ENCODE measurements at places on chromosomes 3 and 15. TPM values are rescaled to one million over a fixed set of nuclear protein-coding genes. Genes with fewer than 3 reads are reported as not detected.
A peak's percentile ranks its signal among the peaks of the same experiment; 100 is the strongest.

GRCh38 chr3:12452361-12453330 lies 31.6 kb upstream of the TSEN2 start:
- DNase-seq: no peak

The SCAMP5 gene
- 0.33 TPM for total RNA-seq

DNA sequence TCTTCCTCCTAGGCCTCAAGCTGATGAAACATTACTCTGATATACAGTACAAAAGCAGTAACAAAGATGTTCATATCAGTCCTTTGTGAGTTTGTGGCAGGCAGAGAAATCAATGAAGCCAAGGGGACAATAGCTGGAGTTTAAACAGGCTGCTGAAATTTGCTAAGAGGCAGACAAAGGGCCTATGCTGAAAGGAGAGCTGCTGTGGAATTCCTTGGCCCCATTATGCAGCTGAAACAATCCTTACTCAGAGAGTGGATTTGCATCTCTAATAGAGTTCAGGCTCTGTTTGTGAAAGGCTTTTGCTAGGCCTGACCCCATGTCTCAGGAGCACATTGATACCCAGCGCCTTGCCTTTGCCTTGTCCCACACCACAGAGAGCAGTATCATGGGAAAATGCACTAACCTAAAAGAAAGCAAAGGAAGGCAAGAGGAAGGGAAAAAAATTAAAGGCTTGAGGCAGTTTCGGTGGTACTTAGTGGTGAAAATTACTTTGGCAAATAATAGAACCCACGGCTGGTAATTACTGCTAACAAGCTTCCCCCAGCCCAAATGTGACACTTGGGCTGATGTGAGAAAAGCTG lies 195.0 kb upstream of the EPHA3 start:
- DNase-seq: no peak

The CCDC174 gene
- total RNA-seq: 45.9 TPM

The UACA gene
- 0.15 TPM for total RNA-seq

DNA sequence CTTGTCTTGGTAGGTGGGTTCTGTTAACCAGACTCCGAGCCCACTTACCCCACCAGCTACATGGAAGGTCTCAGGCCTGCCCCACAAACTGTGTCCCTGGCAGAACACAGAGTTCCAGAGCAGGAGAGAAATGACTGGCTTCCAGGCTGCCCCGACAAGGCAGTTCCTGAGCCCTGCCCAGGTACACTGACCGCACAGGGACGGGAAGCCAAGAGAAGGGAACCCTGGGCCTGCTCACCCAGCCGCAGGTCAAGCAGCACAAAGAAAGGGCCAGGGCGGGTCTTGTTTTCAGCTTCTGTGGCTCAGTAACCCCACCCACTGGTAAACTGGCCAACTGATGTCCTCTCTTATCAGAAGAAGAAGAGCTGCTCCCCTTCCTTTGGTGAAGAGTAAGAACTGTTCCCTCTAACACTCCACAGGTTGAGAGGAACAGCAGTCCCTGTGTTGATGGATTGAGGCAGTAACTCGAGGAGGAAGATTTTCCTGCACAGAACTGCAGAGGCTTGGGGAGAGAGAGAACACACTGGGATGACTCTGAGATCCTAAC lies 68.4 kb downstream of the CRTC3 start:
- no peak for DNase-seq

The LRRIQ4 gene
- not detected for total RNA-seq

The CHST13 gene
- total RNA-seq: 0.23 TPM

GRCh38 chr15:69669446-69669845 lies 216.8 kb downstream of the RPLP1 start:
- DNase-seq: no peak

GRCh38 chr15:42273900-42274701 lies 868 bp upstream of the TMEM87A start:
- peak; percentile 72 for DNase-seq

GRCh38 chr3:137329594-137329993 lies 371.8 kb downstream of the IL20RB start:
- DNase-seq: no peak

DNA sequence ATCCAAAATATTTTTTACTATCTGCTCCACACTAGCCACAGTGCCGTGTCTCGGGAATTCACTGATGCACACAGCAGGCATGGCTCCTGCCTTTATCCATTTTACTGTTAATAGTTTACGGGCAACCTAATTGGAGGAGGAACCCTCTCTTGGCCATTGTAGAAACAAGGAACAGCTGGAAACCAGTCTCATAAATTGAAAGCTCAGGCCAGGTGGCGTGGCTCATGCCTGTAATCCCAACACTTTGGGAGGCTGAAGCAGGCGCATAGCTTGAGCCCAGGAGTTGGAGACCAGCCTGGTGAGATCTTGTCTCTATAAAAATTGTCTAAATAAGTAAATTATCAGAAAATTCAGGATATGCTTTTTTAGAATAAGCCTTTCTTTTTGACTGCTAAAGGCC lies 39.0 kb downstream of the IL5RA start:
- no peak for DNase-seq

The EPHA3 gene
- total RNA-seq: not detected

- no peak for DNase-seq
Observed at GRCh38 chr3:58528629-58529028, 8.4 kb downstream of the ACOX2 start.

DNA sequence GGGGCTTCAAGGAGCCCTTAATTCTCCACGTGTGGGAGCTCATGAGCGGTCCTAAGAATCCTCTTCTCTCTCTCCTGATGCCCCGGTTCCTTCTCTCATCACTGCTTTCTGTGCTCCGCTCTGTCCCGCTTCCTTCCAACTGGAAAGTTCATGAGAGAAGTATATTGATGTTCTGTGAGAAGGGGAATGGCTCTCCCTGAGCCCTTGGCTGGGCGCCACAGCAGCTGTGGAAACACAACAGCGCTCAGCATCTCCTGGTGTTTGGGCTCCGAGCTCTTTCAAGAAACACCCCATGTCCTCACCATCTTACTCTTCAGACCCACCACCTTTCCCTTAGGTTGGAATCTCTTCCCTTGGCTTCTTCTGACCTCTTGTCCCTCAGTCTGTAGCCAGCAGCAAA lies 161.7 kb downstream of the VGLL4 start:
- DNase-seq: no peak

DNA sequence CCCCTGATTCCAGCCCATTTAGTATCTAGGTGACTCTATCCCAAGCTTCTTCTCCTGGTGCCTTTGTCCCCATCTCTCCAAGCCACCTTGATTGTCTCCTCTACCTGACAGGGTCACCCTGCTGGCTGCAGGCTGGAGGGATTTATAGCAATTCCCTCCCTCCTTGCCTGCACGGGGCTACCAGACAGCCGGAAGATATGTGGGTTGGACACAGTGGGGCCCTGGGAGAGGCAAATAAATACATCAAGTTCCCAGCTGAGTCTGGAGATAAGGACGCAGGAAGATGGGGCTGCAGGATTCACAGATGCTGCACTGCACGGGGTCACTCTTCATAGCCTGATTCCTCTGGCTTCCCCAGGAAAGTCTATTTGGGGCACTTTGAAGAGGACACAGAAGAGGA lies 9.3 kb upstream of the ISLR2 start:
- no peak for DNase-seq

- DNase-seq: no peak
Observed at GRCh38 chr3:24756101-24756888, 261.6 kb upstream of the THRB start.

DNA sequence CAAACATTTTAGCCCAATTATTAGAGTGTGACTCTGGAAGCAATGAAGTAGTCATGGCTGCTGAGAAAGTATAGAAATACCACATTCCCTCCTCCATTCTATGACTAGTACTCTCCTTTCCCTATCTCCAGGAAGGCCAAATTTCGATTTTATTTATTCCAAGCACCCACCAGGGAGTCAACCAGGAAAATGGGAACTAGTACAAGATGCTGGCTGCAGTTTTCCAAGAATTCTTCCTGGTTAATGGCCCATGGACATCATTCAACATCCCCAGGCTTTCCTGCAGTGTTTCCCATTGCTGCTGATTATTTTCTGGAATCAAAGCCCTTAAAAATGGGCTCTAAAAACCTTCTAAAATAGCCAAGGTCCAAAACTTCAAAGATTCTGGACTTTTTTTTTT lies 247.9 kb upstream of the STT3B start:
- DNase-seq: no peak

DNA sequence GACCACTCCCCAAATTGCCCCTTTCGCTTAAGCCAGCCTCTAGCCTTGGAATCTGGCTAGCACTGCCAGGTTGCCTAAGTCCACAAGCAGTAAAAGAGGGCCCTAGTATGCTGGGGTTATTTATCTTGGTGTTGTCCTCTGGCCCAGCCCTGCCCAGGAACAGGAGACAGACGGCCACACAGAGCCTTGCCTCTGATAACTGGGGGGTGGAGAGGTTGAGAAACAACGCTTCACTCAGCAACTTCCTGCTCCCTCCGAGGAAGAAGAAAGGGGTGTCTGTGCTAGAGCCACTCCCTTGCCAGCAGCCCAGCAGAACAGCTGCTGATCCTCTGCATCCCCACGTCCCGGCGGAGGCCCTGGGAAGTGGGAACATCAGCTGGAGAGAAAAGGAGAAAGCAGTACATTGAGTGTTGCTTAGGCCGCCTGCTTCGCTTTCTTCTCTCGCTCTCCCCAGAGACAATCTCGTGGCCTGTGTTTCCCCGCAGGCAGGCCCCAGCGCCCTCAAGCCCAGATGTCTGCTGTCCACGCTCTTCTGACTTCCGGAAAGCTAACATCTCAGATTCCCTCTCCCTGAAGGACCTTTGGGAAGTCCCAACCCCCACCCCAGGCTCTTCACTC lies 22.6 kb upstream of the C3orf70 start:
- no peak for DNase-seq

- no peak for DNase-seq
Observed at GRCh38 chr3:129586746-129587430, 19.6 kb downstream of the PLXND1 start.

The ROPN1 gene
- not detected for total RNA-seq

DNA sequence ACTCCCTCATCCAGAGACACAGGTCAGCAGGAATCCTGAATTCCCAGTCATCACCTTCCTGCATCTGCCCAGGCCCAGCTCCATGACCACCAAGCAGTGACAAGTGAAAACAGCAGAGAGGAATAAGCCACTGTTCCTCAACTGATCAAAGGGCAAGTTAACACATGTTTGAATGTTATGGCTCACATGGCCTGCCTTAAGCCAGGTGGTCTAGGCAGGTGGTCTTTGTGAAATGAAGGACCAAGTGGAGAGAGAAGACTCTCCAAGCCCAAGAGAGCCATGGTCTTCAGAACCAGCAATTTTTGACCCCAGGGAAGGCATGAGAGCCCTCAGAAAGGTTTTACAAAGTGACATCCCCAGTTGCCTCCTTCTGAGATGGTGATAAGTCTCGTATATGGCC lies 161.8 kb downstream of the EPHB1 start:
- no peak for DNase-seq

The GHRL gene
- 1.1 TPM for total RNA-seq

Measured in CD4-positive, alpha-beta memory T cell (primary cell).